ENCODE measurements at places on chromosomes 3 and 15. TPM values are rescaled to one million over a fixed set of nuclear protein-coding genes. Genes with fewer than 3 reads are reported as not detected.

Gene CPN2
- not detected for total RNA-seq

GRCh38 chr3:193295985-193296384 is 55.0 kb downstream of the PLAAT1 start:
- H3K27ac ChIP-seq: no peak overlapping the region
- no peaks in the 10 kb centered on the region for H3K36me3 ChIP-seq
- no peak overlapping the region for H3K4me3 ChIP-seq
- no peaks in the 10 kb centered on the region for H3K27me3 ChIP-seq
- DNase-seq: no peak
- no peaks in the 10 kb centered on the region for H3K4me1 ChIP-seq

Gene CLDN1
- total RNA-seq: not detected

Gene EIF2A
- total RNA-seq: 102 TPM

- H3K27me3 ChIP-seq: no peaks in the 10 kb centered on the region
- no peak for DNase-seq
- no peak overlapping the region for H3K4me3 ChIP-seq
- no peaks in the 10 kb centered on the region for H3K4me1 ChIP-seq
- H3K27ac ChIP-seq: no peak overlapping the region
Observed at GRCh38 chr3:9976721-9977709, 9.6 kb downstream of the EMC3 start.

Gene TNNC1
- 1.2 TPM for total RNA-seq

GRCh38 chr3:64935971-64936370 is 248.2 kb upstream of the ADAMTS9 start:
- DNase-seq: no peak
- no peaks in the 10 kb centered on the region for H3K36me3 ChIP-seq
- H3K4me3 ChIP-seq: no peak overlapping the region

DNA sequence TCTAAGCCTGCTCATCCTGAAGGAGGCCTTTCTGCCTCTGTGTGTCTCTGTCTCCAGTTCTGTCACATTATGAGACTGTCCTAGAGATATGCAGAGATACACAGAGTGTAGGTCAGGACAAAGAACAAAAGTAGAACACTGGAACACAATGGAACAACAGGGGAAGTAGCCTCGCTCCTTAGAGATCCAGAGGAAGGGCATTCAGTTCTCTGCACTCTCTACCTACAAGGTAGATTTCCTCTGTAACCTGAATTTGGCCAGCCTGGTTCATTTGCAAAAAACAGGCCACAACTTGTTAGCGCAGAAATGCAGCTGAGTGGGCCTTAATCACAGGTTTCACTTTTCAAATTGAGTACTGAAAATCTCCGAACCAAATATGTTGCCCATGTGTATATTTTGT is 19.4 kb downstream of the NEK10 start:
- DNase-seq: peak; percentile 6
- no peaks in the 10 kb centered on the region for H3K36me3 ChIP-seq
- no peaks in the 10 kb centered on the region for H3K4me1 ChIP-seq
- H3K27ac ChIP-seq: peak overlapping the region; percentile 41

DNA sequence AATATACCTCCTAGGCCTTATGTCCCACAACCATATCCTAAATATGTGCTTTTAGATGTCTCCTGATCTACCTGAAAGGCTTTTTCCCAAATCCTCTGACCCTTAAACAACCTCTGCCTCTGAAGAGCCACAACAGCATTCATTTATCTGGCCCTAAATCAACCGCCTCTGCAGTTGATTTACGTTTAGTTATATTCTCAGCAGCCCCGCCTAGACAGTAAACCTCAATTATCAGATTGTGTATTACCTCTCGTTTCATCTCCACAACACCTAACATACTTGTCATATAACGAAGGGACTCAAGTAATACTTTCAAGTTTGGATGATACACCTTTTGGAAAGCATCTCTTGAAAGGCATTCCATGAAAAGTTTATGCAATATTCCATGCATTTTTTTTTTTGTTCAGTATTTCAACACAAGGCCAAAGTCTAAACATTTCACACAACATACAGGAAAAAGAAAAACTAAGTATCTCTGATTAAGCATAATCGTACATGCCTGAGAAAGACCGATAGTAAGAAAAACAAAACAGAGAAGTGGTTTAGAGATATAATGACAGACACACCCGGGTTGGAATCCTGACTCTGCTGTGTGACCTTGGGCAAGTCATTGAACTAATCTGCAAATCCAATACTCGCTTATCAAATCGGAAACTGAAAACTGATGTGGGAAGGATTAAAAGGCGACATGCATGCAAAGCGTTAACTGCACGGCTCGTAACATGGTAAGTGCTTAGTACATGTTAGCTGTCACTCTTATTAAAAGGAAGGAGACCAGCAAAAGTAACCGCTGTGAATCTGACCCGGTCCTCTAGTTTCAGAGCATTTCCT is 778 bp downstream of the CRBN start:
- H3K4me1 ChIP-seq: peaks cover 26% of the 10 kb centered on the region
- peak overlapping the region; percentile 64 for H3K27ac ChIP-seq
- H3K27me3 ChIP-seq: no peaks in the 10 kb centered on the region
- peak overlapping the region; percentile 62 for H3K4me3 ChIP-seq

GRCh38 chr3:146161663-146162002 is 649 bp upstream of the PLOD2 start:
- H3K27me3 ChIP-seq: peaks cover 11% of the 10 kb centered on the region
- no peak for DNase-seq
- no peak overlapping the region for H3K27ac ChIP-seq
- no peak overlapping the region for H3K4me3 ChIP-seq

DNA sequence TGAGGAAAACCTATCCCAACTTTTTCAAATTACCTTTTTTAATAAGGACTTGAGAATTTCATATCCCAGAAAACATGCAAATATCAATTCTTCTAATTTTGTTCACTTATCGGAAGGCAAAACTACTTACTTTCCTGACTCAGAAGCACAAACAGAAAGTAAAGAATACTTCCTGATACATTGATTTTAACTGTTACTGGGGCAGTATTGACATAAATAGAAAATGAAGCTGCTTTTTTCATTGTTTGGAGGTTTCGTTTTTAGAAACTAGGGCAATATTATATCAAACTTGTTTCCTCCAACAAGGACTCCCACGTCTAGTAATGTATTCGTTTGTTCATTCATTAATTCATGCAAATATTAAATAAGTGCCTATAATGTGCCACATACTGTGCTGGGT is 19.1 kb downstream of the PAQR9 start:
- H3K4me3 ChIP-seq: peak overlapping the region; percentile 7
- no peak for DNase-seq
- peaks cover 6% of the 10 kb centered on the region for H3K4me1 ChIP-seq
- H3K36me3 ChIP-seq: no peaks in the 10 kb centered on the region
- no peak overlapping the region for H3K27ac ChIP-seq

- no peaks in the 10 kb centered on the region for H3K36me3 ChIP-seq
- no peak overlapping the region for H3K27ac ChIP-seq
- no peaks in the 10 kb centered on the region for H3K27me3 ChIP-seq
- no peaks in the 10 kb centered on the region for H3K4me1 ChIP-seq
- no peak overlapping the region for H3K4me3 ChIP-seq
Observed at GRCh38 chr3:147921051-147921450, 511.9 kb downstream of the ZIC1 start.

DNA sequence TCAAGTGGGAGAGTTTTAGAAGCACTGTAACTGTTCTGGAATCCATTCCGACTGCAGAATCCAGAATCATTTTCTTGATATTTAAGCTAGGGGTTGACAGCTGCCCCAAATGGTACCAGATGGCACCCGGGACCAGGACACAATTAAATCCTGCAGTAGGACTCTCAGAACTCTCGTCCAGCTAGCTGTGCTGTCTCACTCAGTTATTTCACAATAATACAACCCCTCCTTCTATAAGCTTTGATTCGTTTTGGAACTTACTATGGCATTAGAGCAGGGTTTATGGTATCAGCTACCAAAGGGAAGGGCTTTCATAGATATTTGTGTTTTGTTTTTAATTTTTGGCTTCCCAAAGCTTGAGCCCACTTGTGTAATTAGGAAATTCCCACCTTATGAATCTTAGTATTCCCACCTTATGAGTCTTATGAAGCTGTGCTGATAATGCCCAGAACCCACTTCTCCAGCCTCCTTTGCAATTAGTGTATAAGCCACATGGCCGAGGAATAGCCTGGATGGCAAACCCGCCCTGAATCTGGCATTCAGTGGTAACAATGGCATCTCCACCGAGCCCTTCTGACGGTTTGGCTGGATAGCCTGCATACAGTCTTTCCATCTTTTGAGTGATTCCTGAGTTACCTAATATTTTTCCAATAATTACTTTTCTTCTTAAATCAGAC is 120.1 kb downstream of the UACA start:
- H3K36me3 ChIP-seq: no peaks in the 10 kb centered on the region
- H3K4me1 ChIP-seq: no peaks in the 10 kb centered on the region
- H3K27ac ChIP-seq: no peak overlapping the region

DNA sequence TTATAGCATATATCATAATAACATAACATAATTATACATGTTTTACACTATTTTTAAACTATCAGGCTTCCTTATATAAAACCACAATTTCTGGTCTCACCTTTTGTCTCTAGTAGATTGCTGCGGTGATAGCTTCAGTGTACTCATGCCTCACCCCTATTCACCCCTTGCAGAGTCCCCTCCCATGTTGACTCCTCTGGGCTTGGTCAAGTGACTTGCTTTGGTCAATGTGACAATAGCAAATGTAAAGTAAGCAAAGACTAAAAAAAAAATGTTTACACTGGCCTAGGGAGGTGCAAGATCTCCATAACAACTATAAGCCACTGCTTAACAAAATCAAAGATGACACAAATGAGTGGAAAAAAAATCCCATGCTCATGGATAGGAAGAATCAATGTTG is 537.5 kb downstream of the ROBO1 start:
- no peaks in the 10 kb centered on the region for H3K4me1 ChIP-seq
- H3K27me3 ChIP-seq: no peaks in the 10 kb centered on the region
- no peak overlapping the region for H3K4me3 ChIP-seq
- no peak for DNase-seq

GRCh38 chr3:54831112-54831511 is 96.7 kb downstream of the LRTM1 start:
- DNase-seq: no peak
- H3K27ac ChIP-seq: no peak overlapping the region
- H3K36me3 ChIP-seq: no peaks in the 10 kb centered on the region
- no peaks in the 10 kb centered on the region for H3K4me1 ChIP-seq
- no peaks in the 10 kb centered on the region for H3K27me3 ChIP-seq
- H3K4me3 ChIP-seq: no peak overlapping the region

DNA sequence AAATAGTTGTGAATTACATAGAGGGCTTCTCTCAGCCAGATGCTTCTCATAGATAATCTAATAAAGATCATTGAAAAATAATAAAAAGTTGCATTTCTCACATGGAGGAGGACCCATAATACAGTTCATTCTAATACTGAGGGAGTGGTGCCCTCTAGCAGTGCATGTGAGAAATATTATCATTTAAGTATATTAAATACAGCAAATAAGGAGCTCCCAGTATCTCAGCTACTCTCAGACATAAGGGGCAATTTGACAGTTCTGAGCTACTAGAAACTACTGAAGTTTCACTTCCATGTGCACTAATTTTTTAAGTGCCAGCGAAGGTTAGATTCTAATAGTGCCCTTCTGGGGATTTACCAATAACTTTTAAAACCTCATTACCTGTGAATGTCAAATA is 188.3 kb downstream of the IL5RA start:
- no peaks in the 10 kb centered on the region for H3K27me3 ChIP-seq
- no peak overlapping the region for H3K4me3 ChIP-seq
- H3K36me3 ChIP-seq: no peaks in the 10 kb centered on the region
- H3K27ac ChIP-seq: no peak overlapping the region
- peak; percentile 29 for DNase-seq
- H3K4me1 ChIP-seq: no peaks in the 10 kb centered on the region

GRCh38 chr3:10462641-10463532 is 42.5 kb downstream of the ATP2B2 start:
- H3K4me1 ChIP-seq: no peaks in the 10 kb centered on the region
- no peaks in the 10 kb centered on the region for H3K36me3 ChIP-seq
- no peak for DNase-seq

- no peak overlapping the region for H3K27ac ChIP-seq
- DNase-seq: no peak
- H3K27me3 ChIP-seq: no peaks in the 10 kb centered on the region
- H3K4me3 ChIP-seq: no peak overlapping the region
- no peaks in the 10 kb centered on the region for H3K36me3 ChIP-seq
- H3K4me1 ChIP-seq: peaks cover 28% of the 10 kb centered on the region
Observed at GRCh38 chr15:41886741-41887140, 7.1 kb downstream of the SPTBN5 start.

Gene ISL2
- total RNA-seq: not detected

- no peaks in the 10 kb centered on the region for H3K4me1 ChIP-seq
- H3K36me3 ChIP-seq: no peaks in the 10 kb centered on the region
- no peak for DNase-seq
- no peaks in the 10 kb centered on the region for H3K27me3 ChIP-seq
- no peak overlapping the region for H3K4me3 ChIP-seq
- H3K27ac ChIP-seq: no peak overlapping the region
Observed at GRCh38 chr3:165895919-165896318, 58.7 kb upstream of the BCHE start.

- DNase-seq: no peak
- peaks cover 9% of the 10 kb centered on the region for H3K4me1 ChIP-seq
- peaks cover 3% of the 10 kb centered on the region for H3K27me3 ChIP-seq
- H3K36me3 ChIP-seq: no peaks in the 10 kb centered on the region
- H3K4me3 ChIP-seq: no peak overlapping the region
Observed at GRCh38 chr3:66494959-66495667, 5.7 kb downstream of the LRIG1 start.

DNA sequence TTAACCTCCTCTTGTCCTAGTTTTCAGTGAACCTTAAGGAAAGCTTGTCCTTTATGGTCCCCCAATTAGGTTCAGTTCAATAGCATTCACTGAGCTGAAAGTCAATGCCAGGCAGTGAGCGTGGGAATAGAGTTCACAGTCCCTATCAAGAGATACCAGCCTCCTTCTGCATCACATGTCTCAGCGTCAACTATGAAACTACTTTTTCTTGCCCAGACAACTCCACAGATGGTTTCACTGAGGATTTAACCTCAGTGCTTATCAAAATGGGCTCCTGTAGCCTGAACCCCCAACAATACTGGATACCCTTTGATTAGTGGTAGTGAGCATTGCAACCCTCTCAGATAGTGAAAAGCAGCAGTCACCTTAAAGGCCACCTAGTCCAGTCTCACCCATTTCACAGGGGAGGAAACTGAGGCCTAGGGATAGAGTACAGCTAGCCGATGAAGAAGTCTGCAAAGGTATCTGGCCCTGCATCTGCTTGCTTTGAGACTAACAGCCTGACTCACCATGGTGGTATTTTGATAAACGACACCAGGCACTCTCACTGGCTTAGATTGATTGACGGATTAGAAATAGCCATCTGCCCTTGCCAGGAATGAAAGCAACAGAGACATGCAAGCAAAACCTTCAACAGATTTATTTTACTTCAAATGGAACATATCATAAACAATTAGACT is 1.6 kb upstream of the UBA3 start:
- H3K4me3 ChIP-seq: no peak overlapping the region
- no peak for DNase-seq
- peaks cover 44% of the 10 kb centered on the region for H3K4me1 ChIP-seq
- no peaks in the 10 kb centered on the region for H3K36me3 ChIP-seq

- H3K27me3 ChIP-seq: no peaks in the 10 kb centered on the region
- DNase-seq: no peak
- no peaks in the 10 kb centered on the region for H3K4me1 ChIP-seq
- H3K36me3 ChIP-seq: no peaks in the 10 kb centered on the region
- H3K4me3 ChIP-seq: no peak overlapping the region
- H3K27ac ChIP-seq: no peak overlapping the region
Observed at GRCh38 chr3:112925969-112926368, 48.9 kb downstream of the CD200R1 start.

Gene CCR8
- total RNA-seq: not detected

Gene GRM2
- total RNA-seq: 8.0 TPM

All from natural killer cell (primary cell).